ENCODE measurements at places on chromosomes 2 and 18.

DNA sequence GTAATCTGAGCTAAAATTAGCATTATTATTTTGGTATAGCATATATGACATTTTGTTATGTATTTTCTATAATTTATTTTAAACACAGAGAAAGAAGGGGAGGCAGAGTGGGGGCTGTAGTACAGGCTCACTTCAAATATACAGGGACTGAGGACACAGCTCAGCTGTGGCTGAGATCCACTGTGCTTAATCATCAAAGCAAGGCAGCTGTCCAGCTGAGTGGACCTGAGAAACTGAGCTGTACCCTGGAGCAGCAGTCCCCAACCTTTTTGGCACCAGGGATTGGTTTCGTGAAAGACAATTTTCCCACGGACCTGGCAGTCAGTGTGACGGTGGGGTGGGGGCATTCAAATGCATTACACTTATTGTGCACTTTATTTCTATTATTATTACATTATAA lies 687.2 kb downstream of the RNF144A start:
- no peak for DNase-seq

DNA sequence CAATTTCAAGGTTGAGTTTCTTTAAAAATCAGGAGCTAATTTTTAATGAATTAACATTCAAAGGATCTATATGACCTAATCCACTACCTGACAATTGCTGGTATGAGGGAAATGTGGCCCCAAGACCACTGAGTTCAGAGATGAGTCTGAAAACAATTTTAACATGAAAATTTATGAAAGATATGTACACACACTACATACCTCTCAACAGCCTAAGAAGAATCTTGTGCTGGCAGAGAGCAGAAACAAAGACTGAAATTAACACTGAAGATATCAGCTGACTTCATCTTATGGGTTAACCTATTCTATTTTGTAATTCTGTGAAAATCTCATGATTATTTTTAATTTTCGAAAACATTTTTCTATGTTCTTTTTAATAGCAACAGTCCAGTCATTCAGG lies 1.7 kb downstream of the FAP start:
- DNase-seq, result no peak

DNA sequence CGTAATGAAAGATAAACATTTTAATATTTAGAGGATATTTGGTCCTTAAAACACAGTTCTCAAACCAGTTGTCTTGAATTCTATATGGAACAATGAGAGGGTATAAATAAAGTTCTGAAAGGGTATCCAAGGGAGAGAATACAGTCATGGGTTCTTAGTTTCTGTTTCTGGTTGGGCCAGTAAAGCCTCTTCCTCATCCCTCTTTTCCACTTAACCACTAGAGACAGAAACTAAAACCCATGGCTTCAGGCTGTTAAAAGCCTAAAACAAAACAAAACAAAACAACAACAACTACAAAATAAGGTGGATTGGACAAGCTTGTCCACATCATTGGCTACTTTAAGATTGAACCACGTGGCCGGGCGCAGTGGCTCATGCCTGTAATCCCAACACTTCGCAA lies 18.8 kb downstream of the COQ10B start:
- DNase-seq, result no peak

GRCh38 chr2:73494031-73494430 lies 108.4 kb downstream of the ALMS1 start:
- DNase-seq, result no peak
